Fibroblast of skin of back (primary cell): ENCODE measurements at places on chromosomes 4 and X.

GRCh38 chrX:16451334-16451733 lies 198.6 kb upstream of the S100G start:
- DNase-seq = no peak

DNA sequence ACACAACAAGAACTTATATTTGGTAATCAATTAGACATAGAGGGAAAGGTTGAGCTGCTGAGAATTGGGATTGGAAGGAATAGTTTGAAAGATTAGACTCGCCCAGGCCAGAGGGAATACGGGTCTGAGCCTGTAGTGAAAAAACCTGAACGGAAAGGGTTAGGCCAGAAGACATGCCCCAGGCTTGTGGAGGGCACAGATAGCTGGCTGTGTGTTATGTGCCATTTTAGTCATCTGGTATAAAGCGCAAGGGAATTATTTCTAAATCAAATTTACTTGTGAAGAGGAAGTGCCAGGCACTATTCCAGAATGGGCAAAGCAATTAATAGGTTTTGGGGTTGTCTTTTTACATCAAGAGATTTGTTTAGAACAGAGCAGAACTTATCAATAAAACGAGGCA lies 187.5 kb upstream of the ANKRD50 start:
- DNase-seq = no peak

DNA sequence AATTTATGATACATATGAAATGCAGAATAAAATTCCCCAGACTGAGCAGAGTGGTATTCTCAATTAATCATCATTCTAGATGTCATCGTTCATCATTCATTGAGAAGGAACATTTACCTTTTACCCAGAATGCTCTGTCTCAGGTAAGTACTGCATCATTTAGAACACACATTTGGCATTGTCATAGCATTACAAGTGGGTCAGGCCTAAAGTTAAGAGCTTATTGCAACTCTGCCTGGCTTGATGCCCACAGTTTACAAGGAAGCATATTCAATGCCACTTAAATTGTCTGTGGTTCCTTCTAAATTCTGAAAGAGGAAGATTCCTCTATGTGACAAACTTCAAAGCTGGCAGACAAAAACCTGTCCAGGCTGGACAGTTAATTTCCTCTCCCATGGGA lies 87.3 kb downstream of the CAMK2D start:
- DNase-seq = no peak

GRCh38 chr4:27000122-27000521 lies 139.5 kb downstream of the STIM2 start:
- DNase-seq = peak; percentile 44

GRCh38 chrX:53682885-53683555 lies 3.5 kb downstream of the HUWE1 start:
- DNase-seq = peak; percentile 69

GRCh38 chr4:102596532-102596931 lies 95.4 kb downstream of the NFKB1 start:
- DNase-seq = no peak

- no peak for DNase-seq
These were observed 141.8 kb downstream of the SMIM20 start for GRCh38 chr4:26055855-26056254.

DNA sequence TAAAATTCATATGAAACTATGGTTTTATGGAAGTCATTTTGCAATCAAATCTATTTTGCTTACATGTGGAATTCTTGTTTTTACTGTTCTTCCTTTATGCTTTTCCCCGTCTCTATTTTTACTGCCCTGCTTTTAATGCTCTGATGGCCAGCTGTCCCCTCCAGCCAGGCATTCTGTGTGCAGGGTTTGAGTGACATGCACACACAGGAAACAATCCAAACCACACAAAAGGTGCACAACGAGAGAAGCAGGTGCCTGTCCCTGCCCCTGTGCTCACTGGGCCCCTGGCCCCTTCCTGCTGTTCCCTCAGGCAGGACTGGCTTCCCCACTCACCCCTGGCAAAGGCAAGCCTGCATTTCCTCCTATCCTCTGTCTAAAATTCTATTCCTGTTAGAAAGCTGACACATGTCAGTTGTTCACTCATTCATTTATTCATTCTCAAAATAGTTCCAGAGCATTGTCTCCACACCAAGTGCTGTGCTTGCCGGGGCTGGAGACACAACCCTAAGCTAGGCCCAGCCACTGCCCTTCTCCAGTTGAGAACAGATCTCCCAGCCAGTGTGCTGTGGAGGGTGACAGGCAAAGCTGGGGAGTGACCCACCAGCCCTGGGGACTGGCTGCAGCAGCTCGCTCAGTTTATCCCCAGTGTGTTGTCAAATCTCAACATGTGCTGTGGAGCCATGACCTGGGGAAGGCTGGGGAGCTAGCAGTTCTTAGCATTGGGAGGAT lies 346.3 kb downstream of the FBXW7 start:
- DNase-seq = no peak

GRCh38 chrX:51461053-51462044 lies 35.0 kb downstream of the NUDT11 start:
- DNase-seq = peak; percentile 18

GRCh38 chr4:118265312-118266144 lies 87.3 kb downstream of the PRSS12 start:
- DNase-seq = peak; percentile 31

DNA sequence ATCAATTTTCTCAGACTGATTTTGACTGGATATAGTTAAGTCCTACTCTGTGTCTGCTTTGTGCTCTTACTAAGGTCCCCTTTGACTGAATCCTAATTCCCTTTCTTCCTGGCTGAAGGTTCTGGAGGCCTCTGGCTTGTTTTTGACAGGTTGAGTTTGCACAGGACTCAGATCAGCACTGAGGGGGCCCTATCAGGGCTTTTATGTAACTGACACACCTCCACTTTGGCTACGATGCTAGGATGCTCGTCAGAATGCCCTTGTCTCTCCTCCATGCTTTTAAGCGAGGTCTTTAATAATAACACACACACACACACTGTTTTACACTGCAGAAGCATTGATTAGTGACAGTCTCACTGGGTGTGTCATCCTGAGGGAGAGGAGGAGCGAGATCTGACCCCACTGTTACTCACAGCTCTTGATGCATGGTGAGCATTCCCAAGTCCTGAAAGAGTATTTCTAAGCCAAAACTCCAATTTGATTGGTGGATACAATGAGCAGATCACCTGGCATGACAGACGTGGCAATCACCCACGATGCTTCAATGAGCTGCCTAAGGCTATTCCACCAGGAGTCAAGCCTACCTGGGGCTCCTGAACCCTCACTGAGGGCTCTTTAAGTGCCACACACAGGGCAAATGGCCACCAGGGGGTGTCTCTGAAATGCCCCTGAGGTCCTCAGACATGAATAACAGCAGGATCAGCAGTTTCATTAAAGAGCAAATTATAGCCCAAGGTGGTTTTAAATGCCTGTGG lies 130.4 kb upstream of the CPEB2 start:
- no peak for DNase-seq

- DNase-seq = peak; percentile 88
These were observed 223.7 kb downstream of the COL25A1 start for GRCh38 chr4:109078724-109079123.

GRCh38 chr4:153465140-153465539 lies 1.0 kb upstream of the TMEM131L start:
- no peak for DNase-seq

DNA sequence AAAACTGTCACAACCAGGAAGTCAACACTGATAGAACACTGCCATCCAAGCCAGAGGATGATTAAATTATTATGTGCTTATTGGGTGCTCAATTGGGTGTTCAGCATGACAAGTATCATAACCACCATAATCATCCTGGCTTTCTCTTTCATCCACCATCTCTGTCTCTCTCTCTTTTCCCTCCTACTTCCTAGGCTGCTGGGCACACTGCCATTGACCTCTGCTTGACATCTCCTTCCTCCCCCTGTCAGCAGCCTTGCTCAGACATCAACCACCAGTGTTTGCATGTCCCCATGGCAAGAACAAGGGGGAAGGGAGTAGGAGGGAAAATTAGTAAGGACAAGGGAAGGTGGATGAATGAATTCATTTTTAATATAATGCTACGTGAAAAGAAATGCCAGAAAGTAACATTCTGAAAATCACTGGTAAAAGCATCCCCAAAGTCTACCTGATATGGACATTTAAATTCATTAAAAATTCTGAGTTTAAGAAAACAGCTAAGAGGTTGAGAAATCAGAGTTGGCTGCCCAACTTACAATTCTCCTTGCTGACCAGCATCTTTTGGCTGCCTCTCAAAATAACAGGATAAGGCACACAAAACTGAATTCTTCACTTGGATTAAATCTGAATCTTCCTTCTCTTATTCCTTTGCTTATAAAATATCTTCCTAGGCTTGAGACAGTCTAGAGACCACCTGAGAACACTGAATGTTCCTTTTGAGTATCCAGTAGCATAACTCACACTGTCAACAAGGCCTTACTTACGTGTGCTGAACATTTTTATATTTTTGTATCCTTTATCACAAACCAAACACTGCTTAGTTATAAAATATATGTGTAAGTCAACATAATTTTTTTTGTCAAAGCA lies 48.5 kb downstream of the SNCA start:
- no peak for DNase-seq

GRCh38 chr4:109548655-109549054 lies 11.4 kb upstream of the MCUB start:
- peak; percentile 70 for DNase-seq

DNA sequence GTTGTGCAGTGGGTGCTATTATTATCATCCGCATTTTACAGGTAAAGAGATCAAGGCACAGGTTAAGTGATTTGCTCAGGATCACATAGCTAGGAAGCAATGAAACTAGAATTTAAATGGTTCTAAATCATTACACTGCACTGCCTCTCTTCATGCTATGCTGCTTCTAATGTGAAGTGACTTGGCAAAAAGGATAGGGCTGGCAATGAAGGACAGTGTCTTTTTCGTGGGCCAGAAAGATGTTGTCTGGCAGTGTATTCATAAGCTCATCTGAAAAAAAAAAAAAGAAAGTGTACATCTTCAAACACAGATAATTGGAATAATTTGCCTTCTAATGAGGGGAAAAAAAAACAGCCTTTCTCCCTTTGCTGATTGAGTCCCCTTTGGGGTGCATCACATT lies 132.2 kb upstream of the FUNDC1 start:
- no peak for DNase-seq
